Pancreas (tissue), 10 donors: ENCODE measurements at places on chromosomes 12 and 14.

DNA sequence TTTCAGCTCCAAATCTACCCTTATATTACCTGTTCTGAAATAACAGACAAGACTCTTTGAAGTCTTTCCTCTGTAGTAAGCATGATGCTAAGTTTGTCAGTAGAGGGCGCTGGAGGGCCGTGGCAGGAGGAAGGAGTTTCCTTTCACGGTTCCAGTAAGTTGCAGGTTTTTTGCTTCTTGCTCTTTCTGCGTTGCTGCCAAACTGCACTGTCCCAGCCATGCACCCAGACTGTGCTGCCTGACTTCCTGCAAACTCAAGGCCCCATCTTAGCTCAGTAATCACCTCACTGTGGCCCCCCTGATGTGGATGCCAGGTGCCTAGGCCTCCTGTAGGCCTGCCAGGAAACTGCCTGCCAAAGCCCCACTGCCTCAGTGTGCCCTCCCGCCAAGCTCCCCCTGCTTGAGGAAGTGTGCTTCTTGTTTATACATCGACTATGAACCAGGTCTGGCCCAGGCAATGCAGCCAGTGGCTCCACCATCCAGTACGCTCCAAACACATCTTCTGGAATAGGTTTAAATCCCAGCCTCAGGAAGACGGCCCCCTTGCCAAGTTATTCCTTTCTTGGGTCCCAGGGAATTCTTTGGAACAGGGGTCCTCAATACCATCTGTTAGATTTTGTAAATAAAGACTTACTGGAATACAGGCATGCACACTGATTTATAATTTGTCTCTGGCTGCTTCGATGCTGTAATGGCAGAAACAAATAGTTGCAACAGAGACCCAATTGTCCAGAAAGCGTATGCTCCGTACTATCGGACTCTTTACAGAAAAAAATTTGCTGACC, 193.7 kb upstream of the LRIG3 start:
- peak; percentile 70 for DNase-seq

- DNase-seq = no peak
Measured at GRCh38 chr12:132393991-132394949, 64.9 kb upstream of the GALNT9 start.

GRCh38 chr14:100126401-100126800, 33.0 kb downstream of the DEGS2 start:
- no peak for DNase-seq

- no peak for DNase-seq
Measured at GRCh38 chr12:121770813-121771625, 22.5 kb downstream of the RHOF start.

GRCh38 chr14:25588751-25589150, 538.8 kb upstream of the STXBP6 start:
- no peak for DNase-seq

- DNase-seq = no peak
Measured at GRCh38 chr14:91681118-91681517, 50.8 kb downstream of the CATSPERB start.

DNA sequence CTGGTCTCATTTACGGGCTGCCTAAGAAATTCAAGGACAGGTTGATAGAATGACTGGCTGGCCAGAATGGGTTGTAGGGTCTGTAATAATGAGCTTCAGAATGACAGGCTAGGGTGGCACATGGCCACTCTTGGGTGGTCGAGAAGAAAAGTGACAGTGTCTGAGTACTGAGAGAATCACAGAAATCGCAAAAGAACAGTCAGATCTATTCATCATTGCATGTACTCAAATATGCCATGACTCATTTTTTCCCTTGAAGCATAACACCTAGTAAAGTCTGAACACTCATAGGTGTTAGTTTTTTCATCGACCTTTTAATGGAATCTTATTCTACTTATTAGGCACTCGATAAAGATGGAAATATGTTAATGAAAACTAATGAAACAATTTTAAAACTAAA, 37.8 kb upstream of the SEL1L start:
- DNase-seq = no peak

DNA sequence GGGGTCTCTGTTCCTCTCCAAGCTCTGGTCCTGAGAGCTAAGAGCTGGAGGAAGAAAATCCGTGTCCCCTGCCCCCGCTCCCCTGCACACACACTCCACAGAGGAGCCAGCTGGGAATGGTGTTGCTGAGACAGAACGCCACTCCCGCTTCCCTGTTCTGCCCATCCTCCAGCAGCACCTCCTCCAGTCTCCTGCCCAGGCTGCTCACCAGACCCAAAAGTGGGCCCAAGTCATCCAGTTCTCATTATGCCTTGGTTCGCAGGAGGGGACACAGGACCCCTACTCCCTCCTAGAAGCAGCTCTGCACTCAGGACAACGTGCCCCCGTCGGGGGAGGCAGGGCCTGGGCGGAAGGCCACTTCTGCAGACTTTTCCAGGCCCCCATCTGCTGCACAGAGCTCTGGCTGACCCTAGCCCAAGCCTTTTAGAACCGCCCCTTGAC, 830 bp upstream of the TRMT61A start:
- DNase-seq = peak; percentile 64

DNA sequence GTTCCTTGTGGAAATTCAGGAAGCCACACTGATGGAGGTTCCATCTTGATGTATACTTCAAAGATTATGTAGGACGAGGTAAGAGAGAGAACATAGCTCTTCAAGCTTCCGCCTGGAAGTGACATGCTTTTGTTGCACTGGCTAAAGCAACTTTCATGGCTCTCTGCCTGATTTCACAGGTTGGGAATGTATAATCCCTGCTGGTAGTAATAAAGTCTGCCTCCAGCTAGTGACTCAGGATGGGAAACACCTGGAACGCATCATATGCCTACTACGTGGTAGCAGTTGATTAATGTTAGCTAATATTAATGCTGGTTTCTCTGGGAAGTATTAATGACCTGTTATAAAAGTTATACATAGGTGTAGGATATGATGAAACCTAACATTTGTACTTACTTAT, 71.1 kb downstream of the PELI2 start:
- no peak for DNase-seq

DNA sequence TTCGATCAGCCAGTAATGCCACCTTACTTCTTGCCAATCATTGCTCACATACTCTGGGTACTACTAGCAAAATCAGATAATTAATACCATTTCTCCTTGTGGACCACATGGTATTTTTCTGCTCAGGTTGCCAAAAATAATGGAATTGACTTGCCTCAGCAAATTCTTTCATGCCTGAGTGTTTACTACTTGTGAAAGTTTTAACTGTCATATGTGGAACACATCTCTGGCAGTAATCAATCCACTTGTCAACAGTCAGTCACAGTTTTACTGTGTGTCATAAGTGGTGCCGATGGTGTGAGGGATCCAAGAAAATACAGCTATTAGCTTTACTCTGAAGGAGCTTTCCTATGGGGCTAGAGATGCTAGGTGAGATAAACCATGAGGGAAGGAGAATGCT, 55.3 kb upstream of the ATF1 start:
- DNase-seq = no peak

GRCh38 chr12:70598467-70599193, 38.6 kb downstream of the PTPRB start:
- no peak for DNase-seq

DNA sequence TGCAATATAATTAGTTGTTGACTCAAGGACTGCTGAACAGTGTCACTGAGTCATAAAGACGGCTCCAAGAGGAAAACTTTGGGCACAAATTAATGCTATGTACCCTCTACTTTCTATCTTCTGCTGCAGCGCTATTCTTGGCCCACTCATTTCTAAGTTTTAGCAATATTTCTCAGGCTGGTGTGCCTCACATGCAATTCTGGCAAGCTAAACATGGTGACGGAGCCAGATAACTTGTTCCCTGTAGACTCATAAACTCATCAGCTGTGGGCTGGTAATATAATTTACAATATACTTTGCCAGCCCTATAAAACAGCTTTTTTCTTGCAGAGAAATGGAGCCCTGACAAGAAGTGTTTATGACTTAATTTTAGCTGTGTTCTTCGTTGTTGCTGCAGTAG, 615.1 kb downstream of the NRXN3 start:
- DNase-seq = no peak

DNA sequence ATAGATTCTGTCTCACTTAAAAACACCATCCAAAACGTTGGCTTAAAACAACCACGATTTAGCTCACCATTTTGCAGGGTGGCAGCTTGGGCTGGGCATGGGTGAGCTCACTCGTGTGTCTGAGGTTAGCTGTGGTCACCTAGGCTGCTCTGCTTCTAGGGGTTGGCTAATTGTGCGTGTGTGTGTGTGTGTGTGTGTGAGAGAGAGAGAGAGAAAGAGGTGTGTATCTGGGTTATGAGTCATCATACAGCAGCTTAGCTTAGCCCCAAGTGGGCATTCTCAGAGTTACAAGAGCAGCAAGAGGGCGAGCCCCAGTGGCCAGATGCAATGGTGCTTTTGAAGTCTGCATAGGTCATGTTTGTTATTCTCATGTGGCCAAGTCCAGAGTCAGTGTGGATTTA, 6.0 kb downstream of the FBXW8 start:
- no peak for DNase-seq

- DNase-seq = peak; percentile 62
Measured at GRCh38 chr12:48936379-48936979, 11.2 kb upstream of the FKBP11 start.

DNA sequence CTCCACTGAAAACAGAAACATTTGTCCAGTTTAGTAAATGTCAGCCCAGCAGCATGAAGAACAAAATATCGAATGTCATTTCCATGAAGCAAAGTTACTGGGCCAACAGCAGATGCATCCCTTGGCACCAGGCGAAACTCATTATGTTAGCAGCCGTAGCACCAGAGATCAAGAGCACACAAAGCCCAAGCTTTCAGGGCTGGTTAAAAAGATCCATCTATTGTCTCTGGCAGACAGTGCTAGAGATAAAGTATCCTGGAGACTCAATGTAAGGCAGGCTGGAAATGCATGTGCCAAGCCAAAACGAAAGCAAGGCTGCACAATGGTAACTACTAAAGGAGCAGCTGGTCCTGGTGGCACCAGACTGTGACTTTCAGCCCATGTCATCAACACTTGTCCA, 120.3 kb upstream of the PLEKHG7 start:
- DNase-seq = no peak

GRCh38 chr12:13595536-13596443, 385.6 kb downstream of the GRIN2B start:
- no peak for DNase-seq

- no peak for DNase-seq
Measured at GRCh38 chr14:101126731-101127130, 223.2 kb upstream of the RTL1 start.

GRCh38 chr14:82621881-82622450, 1088.3 kb upstream of the SEL1L start:
- DNase-seq = no peak

DNA sequence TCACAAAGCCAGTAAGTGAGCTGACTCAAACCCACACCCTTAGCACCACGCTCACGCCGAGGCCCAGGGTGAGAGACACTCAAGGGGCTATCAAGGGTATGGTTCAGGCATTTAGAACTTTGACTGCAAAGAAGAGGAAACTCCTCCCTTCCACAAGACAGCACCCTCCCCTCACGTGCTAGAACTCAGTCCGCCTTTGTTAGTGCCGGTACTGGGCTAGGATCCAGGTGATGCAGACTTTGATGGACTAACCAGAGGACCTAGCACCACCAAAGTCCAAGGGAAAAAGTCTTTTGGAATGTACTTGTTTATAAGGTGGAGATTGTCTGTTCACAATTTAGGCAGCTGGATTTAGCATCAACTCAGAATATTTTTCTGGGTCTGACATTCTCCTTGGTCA, 33.7 kb downstream of the VWF start:
- no peak for DNase-seq

DNA sequence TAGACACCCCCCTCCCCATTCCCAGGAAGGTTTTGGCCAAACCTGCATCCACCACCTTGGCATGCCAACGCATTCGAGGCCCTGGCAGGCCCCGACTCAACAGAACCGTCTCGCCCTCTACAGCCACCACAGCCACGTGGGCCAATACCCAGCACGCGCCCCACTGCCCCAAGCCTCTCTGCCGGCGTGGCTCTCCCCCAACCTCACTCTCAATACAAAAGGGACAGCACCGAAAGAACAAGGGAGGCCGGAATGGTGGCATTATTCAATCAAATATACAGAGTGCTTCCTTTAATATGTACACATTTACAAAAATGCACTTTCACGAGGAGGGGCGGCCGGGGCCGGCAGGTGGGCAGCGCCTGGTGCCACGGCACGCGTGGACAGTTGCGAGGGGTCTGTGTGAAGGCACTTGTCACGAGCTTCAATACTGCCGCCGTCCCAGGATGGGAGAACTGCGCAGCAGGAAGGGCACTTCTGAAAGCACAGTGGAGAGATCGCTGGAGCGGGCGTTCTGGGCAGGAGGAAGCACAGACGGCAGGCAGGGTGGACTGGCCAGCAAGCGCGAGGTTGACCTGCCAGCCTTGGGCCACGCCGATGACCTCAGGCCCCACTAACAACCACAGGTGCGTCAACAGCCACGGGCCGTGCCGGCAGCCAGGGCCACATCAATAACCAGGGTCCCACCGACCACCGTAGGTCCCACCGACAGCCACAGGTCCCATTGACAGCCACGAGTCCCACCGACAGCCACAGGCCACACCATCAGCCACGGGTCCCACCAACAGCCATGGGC, 26.9 kb downstream of the JAG2 start:
- no peak for DNase-seq

GRCh38 chr14:61433169-61433568, 111.8 kb downstream of the PRKCH start:
- no peak for DNase-seq

- peak; percentile 82 for DNase-seq
Measured at GRCh38 chr12:52903285-52903854, 1.5 kb downstream of the KRT8 start.
